ENCODE measurements at places on chromosomes 2 and 18.

GRCh38 chr2:128305555-128306080, 13.1 kb downstream of the HS6ST1 start:
- peak; percentile 25 for DNase-seq

- no peak for DNase-seq
Measured at GRCh38 chr2:219616550-219616949, 10.9 kb upstream of the SLC4A3 start.

GRCh38 chr2:86072271-86072858, 33.3 kb downstream of the POLR1A start:
- no peak for DNase-seq

GRCh38 chr2:201680743-201681142, 17.7 kb downstream of the MPP4 start:
- DNase-seq = no peak

DNA sequence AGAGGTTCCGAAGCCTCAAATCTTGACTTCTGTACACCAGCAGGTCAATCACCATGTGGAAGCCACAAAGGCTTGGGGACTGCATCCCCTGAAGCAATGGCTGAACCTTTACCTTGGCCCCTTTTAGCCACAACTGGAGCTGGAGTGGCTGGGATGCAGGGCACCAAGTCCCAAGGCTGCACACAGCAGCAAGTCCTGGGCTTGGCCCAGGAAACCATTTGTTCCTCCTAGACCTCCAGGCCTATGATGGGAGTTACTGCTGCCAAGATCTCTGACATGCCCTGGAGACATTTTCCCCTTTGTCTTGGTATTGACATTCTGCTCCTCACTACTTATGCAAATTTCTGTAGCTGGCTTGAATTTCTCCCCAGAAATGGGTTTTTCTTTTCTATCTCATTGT, 285.9 kb downstream of the ASXL3 start:
- DNase-seq = no peak

DNA sequence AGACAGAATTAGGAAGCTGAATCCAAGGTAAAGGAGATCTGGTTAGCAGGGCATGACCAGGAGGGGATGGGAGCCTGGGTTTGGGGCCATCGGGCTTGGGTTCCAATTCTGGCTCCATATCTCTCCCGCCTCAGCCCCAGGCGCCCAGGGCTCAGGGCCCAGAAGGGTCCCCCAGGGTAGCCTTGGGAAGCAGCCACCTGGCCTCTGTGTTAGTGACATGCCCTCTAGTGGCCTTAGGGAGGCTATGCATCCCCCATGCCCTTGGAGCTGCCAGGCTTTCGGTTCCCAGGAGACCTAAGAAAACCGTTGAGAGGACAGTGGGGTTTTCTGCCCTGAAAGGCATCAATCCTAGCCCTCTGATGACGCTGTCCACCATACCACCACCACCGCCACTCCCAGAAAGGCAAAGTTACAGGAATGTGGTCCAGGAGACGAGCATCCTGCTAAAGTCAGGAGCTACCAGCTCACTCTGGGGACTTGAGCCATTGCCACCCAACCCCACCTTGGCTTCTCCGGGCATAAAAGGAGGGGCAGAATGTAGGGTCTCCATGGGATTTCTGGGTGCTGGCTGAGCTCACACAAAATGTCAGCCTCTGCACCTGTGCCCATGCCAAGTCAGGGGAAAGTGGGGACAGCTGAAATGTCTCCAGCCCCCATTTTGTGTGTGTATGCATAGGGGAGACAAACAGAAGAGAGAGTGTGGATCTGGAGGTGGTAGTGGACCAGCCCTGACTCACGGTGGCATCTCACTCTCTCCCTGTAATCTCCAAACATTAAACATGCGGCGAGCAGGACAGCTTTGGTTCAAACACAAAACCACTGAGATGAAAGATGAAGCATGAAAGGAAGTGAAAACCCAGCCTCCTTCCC, 56.5 kb downstream of the EMX1 start:
- DNase-seq = no peak

- no peak for DNase-seq
Measured at GRCh38 chr2:160478660-160479059, 14.9 kb downstream of the RBMS1 start.

GRCh38 chr2:146587291-146587713, 1257.5 kb upstream of the ACVR2A start:
- DNase-seq = no peak

DNA sequence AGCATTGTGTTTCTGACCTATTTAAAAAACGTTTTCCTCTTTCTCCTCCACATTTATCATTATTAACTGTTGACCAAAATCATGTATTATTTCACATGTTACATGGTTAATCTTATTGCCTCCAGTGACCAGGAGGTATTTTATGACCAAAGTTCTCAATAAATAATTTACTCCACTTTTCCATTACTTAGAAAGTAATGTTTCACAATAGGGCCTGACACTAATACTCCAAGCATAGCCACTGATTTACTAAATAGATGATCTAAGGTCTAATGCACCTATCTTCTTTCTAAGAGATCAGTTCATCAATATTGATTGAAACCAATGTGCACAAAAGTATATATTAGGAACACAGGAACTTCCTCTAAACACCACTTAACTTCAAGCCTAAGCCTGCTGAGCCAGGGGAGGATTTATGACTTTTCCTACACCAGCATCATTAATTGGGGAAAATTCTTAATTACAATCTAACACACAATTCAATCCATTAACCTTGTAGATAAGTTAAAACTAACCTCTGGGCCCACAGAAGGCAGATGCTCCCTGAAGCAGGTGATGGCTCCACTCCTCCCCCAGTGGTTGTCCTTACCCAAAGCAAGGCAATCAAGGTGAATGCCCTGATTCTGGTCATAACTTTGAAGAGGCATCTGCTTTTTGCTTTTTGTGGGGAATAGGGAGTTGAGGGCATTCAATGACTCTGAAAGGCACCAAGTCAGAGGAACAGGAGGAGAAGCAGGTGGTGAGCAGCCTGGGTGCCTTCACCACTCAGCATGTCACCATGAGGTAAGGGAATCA, 33.9 kb downstream of the RBMS1 start:
- DNase-seq = no peak

- DNase-seq = no peak
Measured at GRCh38 chr2:168738062-168738461, 64.4 kb upstream of the NOSTRIN start.

GRCh38 chr2:10035053-10035422, 8.3 kb upstream of the KLF11 start:
- no peak for DNase-seq

DNA sequence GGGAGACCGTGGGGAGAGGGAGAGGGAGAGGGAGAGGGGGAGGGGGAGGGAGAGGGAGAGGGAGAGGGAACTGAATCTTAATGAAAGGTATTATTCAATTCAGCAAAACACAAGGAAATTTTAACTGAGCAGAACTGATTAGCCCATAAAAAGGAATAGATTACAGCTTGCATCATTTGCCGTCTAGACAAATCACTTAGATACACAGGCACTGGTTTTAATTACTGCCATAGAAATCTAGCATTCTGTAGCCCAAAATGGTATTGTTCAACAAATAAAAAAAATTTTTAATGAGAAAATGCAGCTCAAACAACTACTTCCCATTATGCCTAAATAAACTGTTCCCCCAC, 7.9 kb upstream of the KCNF1 start:
- DNase-seq = no peak

DNA sequence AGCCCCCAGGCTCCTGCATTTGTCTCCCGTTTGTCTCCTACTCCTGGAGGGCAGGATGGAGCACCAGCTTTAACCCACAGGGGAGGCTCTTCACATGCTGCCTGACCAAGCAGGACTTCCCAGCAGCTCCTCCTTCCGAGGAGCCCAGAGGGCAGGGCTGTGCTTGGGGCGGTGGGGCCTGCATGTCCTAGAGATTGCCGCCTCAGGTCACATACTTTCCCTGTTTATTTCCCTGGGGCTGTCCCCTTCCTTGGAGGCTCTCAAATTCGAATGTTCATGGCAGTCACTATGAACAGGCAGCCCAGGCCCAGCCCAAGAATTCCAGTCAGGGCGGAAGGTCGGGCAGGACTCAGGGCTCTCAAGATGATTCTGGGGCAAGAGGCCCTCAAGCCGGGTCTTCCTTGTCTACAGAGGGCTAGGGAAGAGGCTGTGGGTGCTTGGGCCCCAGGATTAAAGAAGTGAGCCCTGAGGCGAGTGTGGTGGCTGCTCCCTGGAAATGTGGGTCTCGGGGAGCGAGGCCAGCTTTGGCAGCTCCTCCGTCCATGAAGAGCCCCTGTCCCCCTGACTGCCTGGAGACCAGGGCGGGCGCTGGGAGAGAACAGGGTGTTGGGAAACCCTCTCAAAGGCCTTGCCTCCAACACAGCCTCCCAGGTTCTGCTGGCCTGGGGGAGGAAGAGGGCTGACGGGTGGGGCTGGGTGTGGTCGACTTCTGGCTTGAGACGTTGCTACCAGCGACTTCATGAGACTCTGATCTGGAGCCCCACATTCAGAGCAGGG, 48.9 kb upstream of the HPCAL1 start:
- DNase-seq = no peak

DNA sequence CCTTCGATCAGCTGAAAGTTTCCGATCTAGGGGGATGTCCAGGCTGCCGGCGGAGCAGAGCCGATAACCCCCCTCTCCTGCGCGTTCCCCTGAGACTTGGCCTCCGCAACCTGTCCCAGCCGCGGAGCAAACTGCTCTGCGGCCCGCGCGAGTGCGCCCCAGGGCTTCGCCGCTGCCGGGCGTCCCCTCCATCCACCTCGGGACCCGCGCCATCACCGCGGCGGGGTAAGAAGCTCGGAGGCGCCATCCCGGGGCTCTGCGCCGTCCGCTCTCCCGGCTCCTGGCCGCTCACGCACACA, 990 bp upstream of the GDF7 start:
- DNase-seq = no peak

GRCh38 chr18:7021994-7022840, 95.4 kb downstream of the LAMA1 start:
- DNase-seq = peak; percentile 39

DNA sequence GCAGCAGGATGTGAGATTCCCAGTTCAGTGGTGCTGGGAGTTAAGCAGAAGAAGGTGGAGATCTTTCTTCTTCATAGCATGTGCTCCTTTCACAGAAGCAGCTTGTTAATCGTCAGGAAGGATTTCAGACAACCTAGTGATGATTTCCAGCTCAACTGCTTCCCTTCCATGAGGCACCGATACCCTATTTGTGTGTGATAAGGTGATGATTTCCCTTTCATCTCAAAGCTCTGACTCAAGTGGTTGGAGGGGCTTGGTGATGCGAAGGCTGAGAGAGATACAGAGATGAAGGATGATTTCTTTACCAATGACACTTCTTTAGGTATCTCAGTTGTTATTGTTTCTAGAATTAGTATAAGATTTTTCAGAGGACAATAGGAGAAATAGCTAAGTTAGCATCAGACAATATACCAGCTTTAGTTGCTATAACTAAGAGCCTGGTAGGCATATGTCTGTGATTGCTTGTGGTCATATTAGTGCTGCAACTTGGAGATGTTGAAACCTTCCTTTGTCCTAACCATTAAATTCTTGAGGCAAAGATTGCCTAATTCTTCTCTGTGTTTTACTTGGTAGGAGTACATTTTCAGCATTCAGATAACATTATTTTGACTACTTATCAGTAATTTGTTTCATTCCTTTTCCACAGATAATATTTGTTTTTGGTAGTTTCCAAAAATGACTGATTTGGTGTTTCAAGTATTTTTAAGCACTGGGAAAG, 111.3 kb downstream of the PLCL1 start:
- DNase-seq = no peak

GRCh38 chr2:10168221-10168620, 45.7 kb downstream of the RRM2 start:
- no peak for DNase-seq

DNA sequence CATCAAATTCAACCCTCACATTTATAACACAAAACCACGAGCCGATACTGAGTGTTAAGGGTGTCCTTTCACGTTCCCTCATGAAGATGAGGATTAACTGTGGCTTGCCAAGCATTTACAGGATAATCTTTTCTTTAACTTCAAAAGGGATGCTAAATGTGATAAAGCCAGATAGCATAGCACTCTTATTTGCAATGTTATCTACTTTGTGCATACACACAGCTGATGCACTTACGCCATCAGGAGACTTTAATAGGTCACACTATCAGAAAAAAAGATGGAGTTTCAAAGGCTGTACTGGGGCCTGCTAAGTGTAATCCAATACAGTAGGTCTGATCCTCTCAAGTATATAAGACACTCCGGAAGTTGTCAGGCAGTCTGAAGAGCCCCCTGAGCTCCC, 572.7 kb downstream of the PIK3C3 start:
- no peak for DNase-seq

DNA sequence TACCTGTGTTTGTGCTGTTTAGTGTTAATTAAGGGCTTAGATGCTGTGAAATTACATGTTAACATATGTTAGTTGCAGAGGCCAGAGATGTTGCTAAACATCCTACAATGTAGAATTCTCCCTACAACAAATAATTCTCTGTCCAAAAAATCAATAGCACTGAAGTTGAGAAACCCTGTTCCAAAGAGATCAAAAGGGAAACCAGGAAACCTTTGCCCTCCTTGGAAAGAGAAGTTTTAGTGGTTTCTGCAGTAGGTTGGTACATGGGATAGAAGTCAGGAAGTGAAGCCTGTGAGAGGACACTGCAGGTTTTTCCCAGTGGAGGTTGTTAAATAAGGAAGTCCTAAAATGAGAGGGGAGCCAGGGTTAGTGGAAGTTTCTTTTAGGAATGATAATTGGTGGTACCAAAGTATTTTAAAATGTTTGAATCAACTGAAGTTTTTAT, 6.3 kb upstream of the RMDN2 start:
- DNase-seq = no peak

GRCh38 chr2:69013142-69013839, at the start of gene ANTXR1:
ANTXR1 (plus strand) TSS chr2:69013179; CDS start chr2:69013500, 321 bp downstream.
- DNase-seq = peak; percentile 22

GRCh38 chr2:63049211-63049969, 1.2 kb upstream of the OTX1 start:
- no peak for DNase-seq

DNA sequence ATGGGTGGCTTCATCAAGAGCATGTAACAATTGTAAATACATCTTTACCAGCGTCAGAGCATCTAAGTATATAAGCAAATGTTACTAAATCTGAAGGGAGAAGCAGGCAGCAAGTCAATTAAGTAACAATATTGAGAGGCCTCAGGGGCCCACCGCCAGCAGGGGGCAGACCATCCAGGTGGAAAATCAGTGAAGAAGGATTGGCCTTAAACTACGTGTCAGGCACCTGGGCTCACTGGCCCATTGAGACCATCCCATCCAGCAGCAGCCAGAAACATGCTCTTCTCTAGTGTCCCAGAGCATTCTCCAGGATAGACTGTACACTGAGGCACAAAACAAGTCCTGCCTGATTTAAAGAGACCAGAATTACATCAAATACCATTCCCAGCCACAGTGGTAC, 96.2 kb upstream of the SNTG2 start:
- peak; percentile 52 for DNase-seq
